Spinal cord (tissue), 10 donors: ENCODE measurements at places on chromosomes 16 and 17. TPM values are rescaled to one million over a fixed set of nuclear protein-coding genes. Genes with fewer than 3 reads are reported as not detected.

- DNase-seq, result no peak
Measured at GRCh38 chr16:12685806-12686205, 117.9 kb downstream of the CPPED1 start.

DNA sequence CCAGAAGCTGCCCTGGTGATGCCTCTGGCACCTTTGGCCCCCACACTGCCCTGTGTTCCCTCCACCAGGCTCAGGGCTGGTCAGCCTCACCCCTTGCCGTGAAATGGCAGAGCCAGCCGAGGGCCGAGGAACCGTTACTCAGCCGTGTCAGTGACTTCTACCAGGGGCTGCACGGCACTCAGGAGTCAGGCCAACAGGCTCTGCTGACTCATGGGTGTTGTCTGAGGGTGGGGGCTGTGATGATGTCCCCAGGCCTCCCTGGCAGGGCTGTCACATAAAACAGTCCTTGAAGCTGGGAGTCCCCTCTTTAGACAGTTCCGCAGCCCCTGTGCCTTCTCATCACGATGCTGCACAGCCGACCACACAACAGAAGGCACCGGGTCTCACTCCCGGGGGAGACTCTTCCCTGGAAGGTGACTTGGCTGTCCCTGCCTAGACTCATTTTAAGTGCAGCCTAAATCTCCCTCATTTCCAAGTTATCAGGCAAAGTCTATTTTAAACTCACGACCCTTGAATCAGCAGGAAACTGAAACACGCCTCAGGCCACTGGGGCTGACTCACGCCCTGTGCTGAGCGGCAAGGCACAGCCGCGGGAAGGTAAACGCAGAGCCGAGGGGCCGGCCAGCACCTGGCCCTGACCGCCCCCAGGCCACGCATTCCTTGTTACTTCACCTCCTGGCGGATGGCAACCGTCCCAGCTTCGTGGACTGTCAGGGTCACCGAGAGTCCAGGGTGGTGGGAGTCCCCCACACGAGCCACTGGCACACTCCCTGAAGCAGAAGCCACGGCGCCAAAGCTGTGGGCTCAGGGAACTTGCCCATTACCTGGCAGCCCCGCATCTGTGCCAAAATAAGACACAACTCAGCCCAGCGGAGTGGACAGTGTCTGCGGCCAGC is 102.6 kb downstream of the ZNF778 start:
- peaks cover 30% of the 10 kb centered on the region for H3K36me3 ChIP-seq
- no peak overlapping the region for H3K27ac ChIP-seq
- H3K4me3 ChIP-seq, result no peak overlapping the region

- no peaks in the 10 kb centered on the region for H3K4me1 ChIP-seq
- no peak overlapping the region for H3K4me3 ChIP-seq
- no peak overlapping the region for H3K27ac ChIP-seq
- no peaks in the 10 kb centered on the region for H3K27me3 ChIP-seq
Measured at GRCh38 chr17:14052886-14053615, 16.3 kb upstream of the COX10 start.

MED9 gene
- 12.3 TPM for total RNA-seq

- H3K27ac ChIP-seq, result no peak overlapping the region
- peaks cover 14% of the 10 kb centered on the region for H3K4me1 ChIP-seq
- H3K4me3 ChIP-seq, result no peak overlapping the region
- no peaks in the 10 kb centered on the region for H3K36me3 ChIP-seq
- no peak for DNase-seq
Measured at GRCh38 chr17:78774956-78775571, 7.0 kb downstream of the CYTH1 start.

GRCh38 chr16:52647588-52647987 is 100.6 kb upstream of the TOX3 start:
- no peaks in the 10 kb centered on the region for H3K27me3 ChIP-seq
- DNase-seq, result no peak
- no peaks in the 10 kb centered on the region for H3K4me1 ChIP-seq

GRCh38 chr17:75731716-75732498 is 10.6 kb downstream of the ITGB4 start:
- DNase-seq, result no peak
- no peak overlapping the region for H3K4me3 ChIP-seq
- no peak overlapping the region for H3K27ac ChIP-seq
- H3K36me3 ChIP-seq, result peaks cover 66% of the 10 kb centered on the region
- H3K27me3 ChIP-seq, result no peaks in the 10 kb centered on the region
- no peaks in the 10 kb centered on the region for H3K4me1 ChIP-seq

DNA sequence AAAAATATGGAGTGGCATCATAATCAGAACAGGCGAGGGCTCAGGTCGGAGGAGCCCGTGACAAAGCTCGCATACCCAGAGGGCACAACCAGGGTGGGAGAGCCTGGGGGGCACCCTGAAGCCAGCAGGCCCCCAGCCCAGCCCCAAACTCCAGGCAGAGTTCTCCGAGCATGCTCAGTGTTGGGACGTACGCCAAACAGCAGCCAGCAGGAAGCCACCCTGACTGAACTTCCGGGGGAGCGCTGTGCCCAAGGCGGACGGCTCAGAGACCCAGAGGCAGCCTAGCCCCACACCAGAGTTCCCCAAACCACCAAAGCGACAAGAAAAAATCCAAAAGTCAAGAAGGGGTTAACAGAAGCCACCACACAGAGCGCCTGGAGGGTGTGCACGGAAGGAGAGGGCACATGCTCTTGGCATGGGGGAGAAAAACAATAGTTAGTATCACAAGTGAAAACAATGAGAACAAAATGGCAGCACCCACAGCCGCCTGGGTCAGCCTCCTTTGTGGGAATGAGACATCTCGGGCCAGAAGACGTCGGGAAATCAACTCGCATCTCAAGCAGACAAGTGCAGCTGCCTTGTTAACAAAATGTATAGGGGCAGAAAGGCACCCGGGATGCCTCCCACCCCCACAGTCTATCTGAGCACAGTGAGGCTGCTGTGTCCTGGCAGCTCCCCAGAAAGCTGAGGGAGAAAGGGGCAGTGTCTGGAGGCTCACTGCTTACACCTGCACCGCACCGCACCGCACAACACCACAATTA is 11.9 kb downstream of the EXOC7 start:
- peak overlapping the region; percentile 42 for H3K27ac ChIP-seq
- H3K4me3 ChIP-seq, result no peak overlapping the region
- peaks cover 28% of the 10 kb centered on the region for H3K4me1 ChIP-seq
- H3K36me3 ChIP-seq, result peaks cover 97% of the 10 kb centered on the region
- DNase-seq, result no peak

- no peaks in the 10 kb centered on the region for H3K4me1 ChIP-seq
- no peaks in the 10 kb centered on the region for H3K36me3 ChIP-seq
- no peaks in the 10 kb centered on the region for H3K27me3 ChIP-seq
- no peak overlapping the region for H3K27ac ChIP-seq
- H3K4me3 ChIP-seq, result no peak overlapping the region
Measured at GRCh38 chr16:57962046-57962445, 8.9 kb downstream of the CNGB1 start.

DNA sequence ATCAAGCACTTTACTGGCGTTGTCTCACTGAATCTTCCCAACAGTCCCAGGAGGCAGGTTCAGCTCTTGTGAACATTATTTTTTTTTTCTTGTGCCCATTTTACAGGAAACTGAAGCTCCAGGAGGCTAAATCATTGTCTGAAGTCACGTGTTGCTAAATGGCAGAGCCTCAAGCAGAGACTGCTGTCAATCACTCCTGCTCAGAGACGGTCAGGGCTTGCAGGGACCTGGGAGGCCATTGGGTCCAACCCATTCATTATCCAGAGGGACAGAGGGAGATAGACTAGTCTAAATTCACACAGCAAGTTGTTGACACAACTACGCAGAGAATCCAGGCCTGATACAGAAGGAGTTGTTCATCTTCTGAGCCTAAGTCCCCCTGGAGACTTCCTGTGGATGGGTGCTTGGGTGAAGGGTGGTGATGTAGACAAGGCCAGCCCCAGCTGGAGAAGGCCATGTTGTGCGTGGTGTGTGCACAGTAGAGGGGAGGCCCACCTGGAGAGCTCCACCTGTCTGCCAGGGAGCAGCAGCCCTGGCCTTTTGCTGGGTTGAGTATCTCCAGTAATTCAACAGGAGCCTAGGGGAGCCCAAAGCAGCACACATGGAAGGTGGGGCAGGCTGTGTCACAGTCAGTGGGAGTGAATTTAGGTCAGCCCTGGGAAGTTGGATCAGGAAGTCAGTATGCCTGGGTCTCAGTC is 24.3 kb upstream of the C1QL1 start:
- peaks cover 5% of the 10 kb centered on the region for H3K27me3 ChIP-seq
- H3K4me3 ChIP-seq, result no peak overlapping the region
- H3K27ac ChIP-seq, result no peak overlapping the region
- no peak for DNase-seq
- H3K4me1 ChIP-seq, result peaks cover 28% of the 10 kb centered on the region
- no peaks in the 10 kb centered on the region for H3K36me3 ChIP-seq

DNA sequence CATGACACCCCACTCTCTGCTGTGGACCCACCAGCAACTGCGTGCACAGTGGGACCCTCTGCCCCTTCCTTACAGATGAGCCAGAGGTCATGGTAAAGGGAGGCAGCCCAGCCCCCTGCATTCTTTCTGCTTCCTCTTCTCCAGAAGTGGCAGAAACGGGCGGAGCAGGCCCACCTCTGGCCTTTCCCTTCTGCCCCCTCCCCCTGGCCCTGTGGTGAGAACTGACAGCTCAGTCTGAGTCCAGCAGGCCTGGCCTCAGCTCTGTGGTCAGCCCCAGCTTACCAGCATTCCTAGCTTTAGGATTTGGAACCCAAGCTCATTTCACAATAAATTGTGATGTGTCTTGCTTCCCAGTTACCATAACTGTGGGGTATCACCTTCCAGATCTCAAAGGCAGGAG is 4.8 kb upstream of the ANKRD11 start:
- H3K36me3 ChIP-seq, result peaks cover 13% of the 10 kb centered on the region
- peaks cover 18% of the 10 kb centered on the region for H3K4me1 ChIP-seq
- DNase-seq, result no peak
- H3K4me3 ChIP-seq, result no peak overlapping the region

CCL17 gene
- not detected for total RNA-seq

DNAH17 gene
- 3.0 TPM for total RNA-seq

MPP2 gene
- 24.1 TPM for total RNA-seq

MT1A gene
- not detected for total RNA-seq

ETV4 gene
- total RNA-seq, result 2.7 TPM

CTRB2 gene
- total RNA-seq, result not detected

CHAD gene
- 0.55 TPM for total RNA-seq

FOXJ1 gene
- 41.0 TPM for total RNA-seq

GRCh38 chr16:89385712-89386111 is 104.6 kb downstream of the ANKRD11 start:
- H3K4me1 ChIP-seq, result peaks cover 25% of the 10 kb centered on the region
- no peak for DNase-seq
- no peak overlapping the region for H3K4me3 ChIP-seq
- H3K27ac ChIP-seq, result no peak overlapping the region

TBC1D3I gene
- total RNA-seq, result not detected

DNA sequence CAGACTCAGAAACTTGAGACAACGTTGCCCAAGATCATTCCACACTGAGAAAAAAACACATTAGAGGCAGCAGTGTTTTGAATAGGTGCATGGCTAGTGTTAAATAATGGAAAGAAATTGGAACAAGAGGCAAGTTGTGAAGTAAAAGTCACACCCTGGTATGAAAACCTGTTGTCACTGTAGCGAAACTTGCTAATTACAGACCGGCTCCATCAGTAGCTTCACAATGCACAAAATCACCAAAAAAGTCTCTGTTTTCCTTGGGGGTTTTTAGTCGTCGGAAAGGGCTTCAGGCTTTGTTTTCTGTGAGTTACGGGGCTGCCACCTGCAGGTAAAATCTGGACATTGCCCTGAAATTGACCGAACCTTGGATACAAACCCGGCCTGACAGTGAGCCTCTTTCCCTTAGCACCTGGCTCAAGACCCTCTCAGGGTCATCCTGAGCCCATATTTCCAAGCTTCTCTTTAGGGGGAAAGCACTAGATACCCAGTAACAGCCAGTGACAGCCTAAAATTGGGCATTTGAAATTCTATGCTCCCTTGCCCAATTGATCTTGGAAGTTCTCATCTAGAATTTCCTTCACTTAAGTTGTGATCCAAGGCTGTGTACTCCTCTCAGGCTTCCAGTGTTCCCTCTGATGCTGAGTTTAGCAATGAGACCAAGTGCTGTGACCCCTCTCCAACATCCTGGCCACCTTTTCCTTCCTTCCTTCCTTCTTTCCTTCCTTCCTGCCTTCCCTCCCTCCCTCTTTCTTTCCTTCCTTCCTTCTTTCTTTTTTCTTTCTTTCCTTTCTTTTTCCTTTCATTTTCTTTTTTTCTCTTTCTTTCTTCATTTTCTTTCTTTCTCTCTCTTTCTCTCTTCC is 7.2 kb upstream of the GRB2 start:
- H3K27me3 ChIP-seq, result peaks cover 3% of the 10 kb centered on the region
- no peak overlapping the region for H3K27ac ChIP-seq
- no peak for DNase-seq

DNA sequence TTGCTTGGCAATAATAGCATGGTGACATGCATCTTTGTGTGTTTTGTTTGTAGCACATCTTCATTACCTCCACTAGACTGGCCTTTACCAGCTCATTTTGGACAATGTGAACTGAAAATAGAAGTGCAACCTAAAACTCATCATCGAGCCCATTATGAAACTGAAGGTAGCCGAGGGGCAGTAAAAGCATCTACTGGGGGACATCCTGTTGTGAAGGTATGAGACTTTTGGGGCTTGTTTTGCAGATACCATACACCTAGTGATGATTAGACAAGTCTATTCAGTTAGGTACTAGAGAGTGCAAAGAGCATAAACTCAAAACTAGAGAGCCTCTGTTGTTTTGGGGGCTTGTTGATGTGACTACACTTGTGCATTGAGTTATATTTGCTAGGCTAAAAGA is 41.2 kb downstream of the NFATC3 start:
- no peak for DNase-seq
- H3K4me1 ChIP-seq, result peaks cover 4% of the 10 kb centered on the region
- peaks cover 2% of the 10 kb centered on the region for H3K36me3 ChIP-seq
- no peak overlapping the region for H3K27ac ChIP-seq

FBXW10B gene
- 0.50 TPM for total RNA-seq
